Upper lobe of left lung (tissue), 6 donors: ENCODE measurements at places on chromosomes 5 and 9. TPM values are rescaled to one million over a fixed set of nuclear protein-coding genes. Genes with fewer than 3 reads are reported as not detected.

DNA sequence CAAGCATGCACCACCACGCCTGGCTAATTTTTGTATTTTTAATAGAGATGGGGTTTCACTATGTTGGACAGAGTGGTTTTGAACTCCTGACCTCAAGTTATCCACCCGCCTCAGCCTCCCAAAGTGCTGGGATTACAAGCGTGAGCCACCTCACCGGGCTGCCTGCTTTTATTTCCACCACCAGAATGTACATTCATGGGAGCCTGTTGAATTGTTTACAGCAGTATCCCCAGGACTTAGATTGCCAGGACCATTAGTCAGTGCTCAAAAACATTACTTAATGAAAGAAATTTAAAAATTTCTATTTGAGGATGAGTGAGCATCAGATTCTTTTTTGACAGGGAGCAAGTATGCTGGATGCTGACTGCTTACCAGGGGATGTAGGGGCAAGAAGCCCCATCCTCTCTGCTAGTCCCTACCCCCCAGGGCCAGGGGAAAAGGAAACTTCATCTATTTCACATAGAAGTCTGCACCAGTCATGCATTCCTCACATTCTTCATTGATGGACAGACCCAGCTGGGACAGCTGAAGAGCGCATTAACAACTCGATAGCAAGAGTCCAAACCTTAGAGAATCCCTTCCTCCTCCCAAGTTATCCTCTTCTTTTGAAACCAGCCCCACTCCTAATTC is 10.3 kb upstream of the RGMB start:
- H3K36me3 ChIP-seq = no peaks in the 10 kb centered on the region
- H3K4me1 ChIP-seq = peaks cover 2% of the 10 kb centered on the region
- no peak for DNase-seq

The ORM2 gene
- total RNA-seq = 4.7 TPM

- no peaks in the 10 kb centered on the region for H3K27me3 ChIP-seq
- H3K4me1 ChIP-seq = peaks cover 12% of the 10 kb centered on the region
- no peak overlapping the region for H3K4me3 ChIP-seq
- DNase-seq = no peak
- H3K27ac ChIP-seq = no peak overlapping the region
Measured at GRCh38 chr9:68552700-68553476, 12.2 kb upstream of the TMEM252 start.

The DPYSL3 gene
- total RNA-seq = 35.4 TPM

GRCh38 chr5:132822650-132823480 is 7.6 kb downstream of the SHROOM1 start:
- H3K27me3 ChIP-seq = no peaks in the 10 kb centered on the region
- DNase-seq = peak; percentile 89
- H3K36me3 ChIP-seq = peaks cover 30% of the 10 kb centered on the region
- no peak overlapping the region for H3K27ac ChIP-seq
- no peak overlapping the region for H3K4me3 ChIP-seq

- no peak overlapping the region for H3K4me3 ChIP-seq
- H3K27ac ChIP-seq = peak overlapping the region; percentile 83
Measured at GRCh38 chr9:136532799-136533774, 12.8 kb downstream of the NOTCH1 start.

DNA sequence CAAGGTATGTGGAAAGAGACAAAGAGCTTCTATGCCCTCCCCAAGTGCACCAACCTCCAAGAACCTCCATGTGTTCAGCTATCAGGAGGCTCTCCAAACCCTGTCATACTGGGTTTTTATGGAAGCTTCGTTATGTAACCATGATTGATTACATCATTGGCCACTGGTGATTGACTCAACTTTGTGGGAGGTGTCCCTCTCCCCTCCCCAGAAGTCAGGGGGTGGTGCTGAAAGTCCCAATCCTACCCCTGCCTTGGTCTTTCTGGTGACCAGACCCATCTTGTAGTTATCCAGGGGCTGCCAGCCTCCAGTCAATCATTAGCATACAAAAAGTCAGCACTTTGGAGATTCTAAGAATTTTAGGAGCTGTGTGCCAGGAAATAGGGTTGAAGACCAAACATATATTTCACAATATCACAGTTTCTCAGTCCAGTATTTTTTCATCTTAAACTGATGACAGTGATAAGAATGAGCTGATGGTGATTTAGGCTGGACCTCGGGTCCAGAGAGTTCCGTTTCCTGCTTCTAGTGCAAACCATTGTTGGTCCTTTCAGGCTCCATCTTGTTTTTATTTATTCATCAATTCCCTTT is 27.3 kb upstream of the FANCC start:
- no peak for DNase-seq
- no peak overlapping the region for H3K4me3 ChIP-seq
- H3K27ac ChIP-seq = no peak overlapping the region
- H3K4me1 ChIP-seq = peaks cover 10% of the 10 kb centered on the region
- H3K27me3 ChIP-seq = no peaks in the 10 kb centered on the region

- no peak overlapping the region for H3K4me3 ChIP-seq
- H3K36me3 ChIP-seq = no peaks in the 10 kb centered on the region
- peaks cover 14% of the 10 kb centered on the region for H3K4me1 ChIP-seq
- H3K27me3 ChIP-seq = no peaks in the 10 kb centered on the region
- DNase-seq = no peak
Measured at GRCh38 chr5:93787598-93787997, 46.2 kb upstream of the POU5F2 start.

- no peak overlapping the region for H3K27ac ChIP-seq
- no peak for DNase-seq
- H3K36me3 ChIP-seq = no peaks in the 10 kb centered on the region
Measured at GRCh38 chr5:167658889-167659288, 632.6 kb upstream of the WWC1 start.

DNA sequence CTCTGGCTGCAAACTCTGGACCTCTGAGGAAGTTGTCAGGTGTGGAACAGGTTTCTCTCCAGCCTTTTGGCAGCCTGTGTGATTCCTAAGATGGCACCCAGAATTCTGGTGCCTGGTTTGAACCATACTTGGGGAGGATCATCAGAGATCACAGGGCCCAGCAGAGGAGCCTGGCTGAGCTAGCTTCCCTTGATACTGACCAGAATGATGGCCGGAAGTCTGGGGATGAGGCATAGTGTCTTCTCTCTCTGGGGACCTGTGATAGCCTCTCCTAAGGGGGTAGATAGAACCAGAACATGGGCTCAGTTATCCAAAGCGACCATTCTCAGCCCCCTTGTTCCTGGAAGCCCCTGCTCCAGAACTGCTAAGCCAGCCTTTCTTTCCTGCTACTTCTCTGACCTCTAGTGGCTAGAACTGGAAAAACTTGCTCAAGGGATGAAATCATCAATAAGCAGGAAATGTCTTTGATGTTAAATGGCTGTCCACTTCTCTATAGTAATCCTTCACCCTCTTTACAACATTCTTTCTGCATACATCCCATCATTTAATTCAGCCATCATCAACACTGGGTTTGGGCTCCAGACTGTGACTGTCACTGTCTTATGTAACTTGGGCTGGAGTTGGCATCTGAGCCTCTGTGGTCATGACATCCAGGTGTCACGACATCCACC is 55.1 kb downstream of the C9orf152 start:
- H3K36me3 ChIP-seq = no peaks in the 10 kb centered on the region
- no peaks in the 10 kb centered on the region for H3K27me3 ChIP-seq
- H3K4me1 ChIP-seq = peaks cover 77% of the 10 kb centered on the region
- DNase-seq = no peak
- no peak overlapping the region for H3K4me3 ChIP-seq
